Fibroblast of skin of back (primary cell): ENCODE measurements at places on chromosomes 16 and 17.
A peak's percentile ranks its signal among the peaks of the same experiment; 100 is the strongest.

- DNase-seq, result no peak
Observed at GRCh38 chr16:75584108-75584507, 17.9 kb downstream of the GABARAPL2 start.

DNA sequence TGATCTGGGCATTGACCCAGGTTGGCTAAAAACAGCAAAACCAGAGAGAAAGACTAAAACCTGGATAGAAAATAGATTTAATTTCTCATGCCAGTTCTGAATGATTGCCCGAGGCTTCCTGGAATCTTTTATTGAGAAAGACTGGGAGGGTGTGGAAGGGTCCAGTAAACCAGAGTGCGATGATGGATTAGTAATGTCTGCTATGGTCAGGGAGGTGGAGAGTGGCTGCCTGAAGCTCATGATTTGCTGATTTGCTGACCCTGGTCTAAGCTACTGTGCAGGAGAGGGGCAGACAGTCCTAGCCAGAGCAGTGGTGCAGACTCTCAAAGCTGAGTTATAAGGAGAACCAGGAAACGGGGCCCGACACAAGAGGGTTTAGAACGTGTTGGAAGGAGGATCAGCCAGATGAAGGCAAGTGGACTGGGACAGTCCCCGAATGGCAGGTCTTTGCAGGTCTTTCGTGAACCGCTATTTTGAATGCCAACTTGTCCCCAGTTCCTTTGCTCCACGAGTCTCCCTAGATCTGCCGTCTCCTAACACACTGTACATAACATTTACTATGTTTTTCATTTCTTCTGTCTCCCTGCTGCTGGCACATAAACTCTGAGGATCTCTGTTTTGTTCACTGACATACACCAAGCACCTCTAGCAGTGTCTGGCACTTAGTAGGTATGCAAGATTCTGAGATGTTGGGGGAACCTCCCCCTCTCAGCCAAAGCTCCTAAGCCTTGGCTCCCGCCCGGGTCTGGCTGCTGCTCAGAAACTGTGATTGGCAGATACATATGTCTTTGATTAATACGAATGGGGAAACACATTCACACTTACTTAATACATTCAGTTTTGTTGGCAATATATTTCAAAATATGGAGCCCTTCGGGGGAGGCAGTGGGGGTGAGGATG, 237.3 kb upstream of the TNRC6C start:
- no peak for DNase-seq

- no peak for DNase-seq
Observed at GRCh38 chr17:47726796-47727703, 6.0 kb upstream of the TBX21 start.

GRCh38 chr16:12133729-12134128, 157.2 kb downstream of the SNX29 start:
- no peak for DNase-seq

DNA sequence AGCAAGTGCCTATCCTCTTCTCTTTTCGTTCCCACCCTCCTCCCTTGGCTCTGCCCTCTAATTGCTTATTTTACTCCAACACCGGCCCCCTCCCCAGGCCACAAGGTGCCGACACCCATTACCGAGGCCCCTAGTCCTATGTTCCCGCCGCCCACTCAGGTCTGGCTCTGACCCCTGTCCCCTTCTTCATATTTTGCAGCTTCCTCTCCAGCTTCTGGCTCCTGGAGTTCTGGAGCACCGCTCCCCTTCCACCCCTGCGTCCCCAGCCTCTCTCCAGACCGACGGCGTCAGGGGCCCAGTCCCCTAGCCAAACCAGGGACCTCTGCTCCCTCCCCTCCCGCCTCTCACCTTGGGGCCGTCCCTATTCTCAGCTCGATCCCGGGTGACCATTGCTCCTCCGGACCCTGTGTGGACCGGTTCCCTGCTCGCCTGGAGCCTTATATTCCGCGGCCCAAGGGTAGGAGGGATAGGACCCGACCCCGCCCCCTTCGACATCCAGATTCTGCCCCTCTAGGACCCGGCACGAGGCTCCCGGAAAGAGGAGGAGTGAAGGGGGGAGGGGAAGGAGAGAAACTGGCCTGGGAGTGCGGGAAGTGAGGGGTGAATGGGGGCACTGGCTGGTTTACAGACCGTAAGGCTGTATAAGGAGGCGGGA, at the start of gene HES7:
Gene HES7, minus strand, starts transcription at position 412 of the 655 bp plus-strand sequence. Its CDS starts 22 bp downstream, at position 390.
- peak; percentile 31 for DNase-seq
